ENCODE measurements at places on chromosomes 5 and 9. TPM values are rescaled to one million over a fixed set of nuclear protein-coding genes. Genes with fewer than 3 reads are reported as not detected.

DNAJA1 gene
- 94.6 TPM for polyA plus RNA-seq

AP3B1 gene
- 26.8 TPM for polyA plus RNA-seq

OTULINL gene
- 21.1 TPM for polyA plus RNA-seq

IL4 gene
- polyA plus RNA-seq, result not detected

GPR150 gene
- 0.36 TPM for polyA plus RNA-seq

PCDHGA10 gene
- polyA plus RNA-seq, result 0.23 TPM

OR1Q1 gene
- not detected for polyA plus RNA-seq

ZDHHC11B gene
- 2.0 TPM for polyA plus RNA-seq

GRCh38 chr5:129935626-129936025 is 31.4 kb downstream of the CHSY3 start:
- no peak overlapping the region for H3K27ac ChIP-seq
- no peaks in the 10 kb centered on the region for H3K27me3 ChIP-seq
- no peaks in the 10 kb centered on the region for H3K36me3 ChIP-seq
- no peaks in the 10 kb centered on the region for H3K4me1 ChIP-seq
- DNase-seq, result no peak

GRCh38 chr5:158224253-158224652 is 365.3 kb upstream of the CLINT1 start:
- DNase-seq, result no peak
- H3K27me3 ChIP-seq, result no peaks in the 10 kb centered on the region
- no peak overlapping the region for H3K4me3 ChIP-seq
- H3K36me3 ChIP-seq, result no peaks in the 10 kb centered on the region
- H3K4me1 ChIP-seq, result no peaks in the 10 kb centered on the region

DNA sequence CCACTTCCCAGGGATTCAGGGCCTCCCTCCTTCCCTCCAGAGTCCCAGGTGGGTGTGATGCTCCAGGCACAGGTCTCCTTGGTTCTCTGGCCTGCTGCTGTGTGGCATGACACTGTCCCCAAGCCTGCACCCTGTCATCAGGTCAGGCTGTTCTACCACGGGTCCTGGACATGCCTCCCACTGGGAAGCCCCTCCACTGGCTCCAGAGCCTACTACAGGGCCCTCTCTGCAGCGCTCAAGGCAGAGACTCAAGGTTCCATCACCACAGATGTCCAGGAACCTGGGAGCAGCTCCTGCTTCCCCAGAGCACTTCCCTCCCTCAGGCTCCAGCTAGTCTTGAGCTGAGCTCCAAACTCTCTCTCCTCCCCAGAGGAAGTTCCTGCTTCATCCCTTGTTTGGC is 237.3 kb downstream of the PBX3 start:
- H3K36me3 ChIP-seq, result no peaks in the 10 kb centered on the region
- no peaks in the 10 kb centered on the region for H3K27me3 ChIP-seq
- no peak overlapping the region for H3K27ac ChIP-seq
- H3K4me1 ChIP-seq, result no peaks in the 10 kb centered on the region
- H3K4me3 ChIP-seq, result no peak overlapping the region

- no peaks in the 10 kb centered on the region for H3K4me1 ChIP-seq
- no peak for DNase-seq
- H3K36me3 ChIP-seq, result no peaks in the 10 kb centered on the region
- no peaks in the 10 kb centered on the region for H3K27me3 ChIP-seq
- H3K27ac ChIP-seq, result no peak overlapping the region
- H3K4me3 ChIP-seq, result no peak overlapping the region
Observed at GRCh38 chr5:137624786-137625349, 111.0 kb downstream of the KLHL3 start.

DNA sequence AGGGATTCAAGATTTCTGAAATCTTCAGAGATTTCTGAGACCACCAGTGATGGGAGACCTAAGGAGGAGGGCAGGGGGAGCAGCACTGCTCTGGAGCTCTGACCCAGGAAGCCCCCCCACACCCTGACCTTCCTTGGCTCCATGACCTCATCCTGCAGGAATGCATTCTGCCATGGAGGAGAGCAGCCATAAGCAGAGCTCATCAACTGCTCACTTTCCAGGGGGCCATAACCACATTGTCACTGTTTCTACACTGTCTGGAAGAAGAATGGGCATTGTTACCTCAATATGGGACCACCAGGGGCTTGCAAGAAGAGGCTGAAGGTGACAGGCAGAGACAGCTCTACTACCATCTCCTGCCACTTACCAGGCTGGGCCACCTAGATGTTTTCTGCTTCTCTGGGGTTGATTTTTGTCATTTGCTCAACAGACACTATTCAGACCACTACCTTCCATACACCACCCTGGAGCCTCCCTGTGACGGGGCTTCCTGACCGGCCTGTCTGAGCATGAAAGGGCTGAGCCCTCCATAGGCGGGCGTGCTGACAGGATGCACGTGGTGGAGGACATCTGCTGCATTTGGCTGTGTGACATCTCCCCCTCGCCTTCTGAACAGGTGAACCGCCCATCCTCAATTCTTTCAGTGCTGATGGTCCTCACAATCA is 2.3 kb upstream of the TSC1 start:
- H3K4me1 ChIP-seq, result peaks cover 23% of the 10 kb centered on the region
- H3K4me3 ChIP-seq, result no peak overlapping the region
- no peak for DNase-seq
- no peak overlapping the region for H3K27ac ChIP-seq
- H3K27me3 ChIP-seq, result no peaks in the 10 kb centered on the region
- no peaks in the 10 kb centered on the region for H3K36me3 ChIP-seq

GRCh38 chr9:89421595-89421994 is 76.3 kb downstream of the SEMA4D start:
- no peaks in the 10 kb centered on the region for H3K4me1 ChIP-seq
- H3K4me3 ChIP-seq, result no peak overlapping the region
- H3K27me3 ChIP-seq, result no peaks in the 10 kb centered on the region

DNA sequence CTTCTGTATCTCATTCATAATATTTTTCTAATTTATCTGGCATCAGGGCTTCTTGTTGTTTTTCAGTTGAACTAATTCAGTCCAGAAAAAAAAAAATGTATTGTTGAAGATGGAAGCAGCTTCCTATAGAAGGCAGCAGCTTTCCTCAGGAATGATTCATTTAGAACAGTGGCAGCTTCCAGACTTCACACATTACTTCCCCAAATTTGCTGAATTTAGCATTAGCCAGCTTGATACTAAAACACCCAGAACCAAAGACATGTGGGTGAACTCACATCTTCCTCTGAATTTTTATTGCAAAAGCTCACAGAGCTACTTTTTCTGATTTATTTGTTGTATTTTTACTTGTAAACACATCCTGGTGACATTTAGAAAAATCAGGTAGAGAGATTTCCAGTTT is 53.8 kb downstream of the HCN1 start:
- H3K36me3 ChIP-seq, result no peaks in the 10 kb centered on the region
- H3K4me3 ChIP-seq, result no peak overlapping the region
- no peaks in the 10 kb centered on the region for H3K4me1 ChIP-seq
- H3K27me3 ChIP-seq, result no peaks in the 10 kb centered on the region

GRCh38 chr9:114207034-114207810 is 51.9 kb downstream of the COL27A1 start:
- peaks cover 16% of the 10 kb centered on the region for H3K4me1 ChIP-seq
- no peaks in the 10 kb centered on the region for H3K27me3 ChIP-seq
- peak; percentile 79 for DNase-seq
- no peaks in the 10 kb centered on the region for H3K36me3 ChIP-seq
- H3K4me3 ChIP-seq, result no peak overlapping the region
- H3K27ac ChIP-seq, result peak overlapping the region; percentile 18

DNA sequence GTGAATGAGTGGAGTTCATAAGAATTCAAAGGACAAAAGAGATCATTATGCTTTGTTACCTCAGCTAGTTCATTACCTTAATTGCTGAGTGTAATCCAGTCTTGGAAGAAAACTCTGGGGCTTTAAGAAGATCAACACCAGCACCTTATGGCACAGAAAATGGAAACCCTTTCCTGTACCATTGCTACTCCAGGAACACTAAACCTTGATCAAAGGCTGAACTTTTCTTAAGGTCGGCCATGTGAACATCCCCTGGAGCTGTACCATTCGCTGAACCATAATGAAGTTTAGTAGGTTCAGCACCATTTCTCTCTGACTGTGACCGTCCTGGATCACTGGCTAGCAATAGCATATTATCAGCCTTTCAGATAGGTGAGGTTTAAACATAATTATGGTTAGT is 97.4 kb downstream of the PBX3 start:
- no peak overlapping the region for H3K27ac ChIP-seq
- DNase-seq, result no peak
- H3K27me3 ChIP-seq, result no peaks in the 10 kb centered on the region
- no peak overlapping the region for H3K4me3 ChIP-seq

Data from sigmoid colon (tissue), 7 donors.